NCI-H510A (cell line): ENCODE measurements at places on chromosomes 16 and 17.

- DNase-seq, result no peak
These were observed 45.6 kb downstream of the EMP2 start for GRCh38 chr16:10534748-10535147.

DNA sequence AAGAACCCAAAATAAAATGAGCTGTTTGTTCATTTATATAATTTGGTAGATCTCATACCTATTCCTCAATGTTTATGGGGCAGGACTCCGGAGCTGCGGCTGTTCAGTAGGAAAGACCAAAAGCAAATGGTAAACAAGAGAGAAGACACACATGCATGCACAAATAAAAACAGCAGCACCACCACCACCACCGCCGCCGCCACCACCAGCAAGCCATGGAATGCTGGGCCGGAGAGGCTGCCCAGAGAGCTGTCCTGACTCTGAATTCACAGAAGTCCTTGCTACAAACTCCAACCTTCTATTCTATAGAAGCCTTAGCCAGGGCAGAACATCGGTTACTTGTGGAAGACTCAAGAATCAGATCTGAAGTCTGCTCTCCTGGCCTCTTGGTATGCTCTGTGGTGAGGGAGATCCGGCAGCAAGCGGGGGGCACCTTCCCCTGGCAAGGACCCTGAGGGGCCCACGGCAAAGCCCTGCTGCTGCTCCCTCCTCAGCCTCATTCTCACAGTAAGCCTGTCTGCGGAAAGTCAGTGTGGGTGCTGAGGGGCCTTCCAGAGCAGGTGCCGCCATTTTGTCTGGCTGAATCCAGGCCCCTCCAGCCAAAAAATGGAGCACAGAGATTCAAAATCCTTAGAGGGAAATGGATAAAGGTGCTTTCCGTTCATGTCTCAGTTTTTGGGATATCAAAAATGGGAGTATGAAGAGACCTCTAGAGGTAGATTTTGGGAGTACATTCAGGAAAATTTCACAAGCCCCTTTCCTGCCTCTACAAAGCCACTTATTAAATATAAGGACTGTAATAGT, 6.4 kb upstream of the FOXJ1 start:
- DNase-seq, result no peak

- DNase-seq, result no peak
These were observed 56.3 kb upstream of the SMIM36 start for GRCh38 chr17:55567240-55568214.

DNA sequence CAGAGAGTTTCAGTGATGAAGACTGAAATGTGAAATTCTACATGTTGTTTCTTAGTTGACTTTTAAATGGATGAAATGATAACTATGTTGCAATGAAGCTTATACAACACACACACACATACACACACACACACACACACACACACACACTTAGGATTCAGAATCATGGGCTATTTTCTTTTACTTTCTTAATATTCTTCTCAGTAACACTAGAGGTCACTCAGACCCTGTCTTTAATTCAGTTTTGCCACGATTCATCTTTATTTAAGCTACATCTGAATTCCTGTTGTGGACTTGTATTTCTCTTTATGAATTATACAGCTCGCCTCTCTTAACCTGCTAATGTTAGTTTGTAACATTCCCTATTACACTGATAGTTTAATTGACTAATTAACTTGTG, 109.6 kb upstream of the GOT2 start:
- no peak for DNase-seq

- no peak for DNase-seq
These were observed 524.6 kb downstream of the GRIN2A start for GRCh38 chr16:9657641-9658040.

DNA sequence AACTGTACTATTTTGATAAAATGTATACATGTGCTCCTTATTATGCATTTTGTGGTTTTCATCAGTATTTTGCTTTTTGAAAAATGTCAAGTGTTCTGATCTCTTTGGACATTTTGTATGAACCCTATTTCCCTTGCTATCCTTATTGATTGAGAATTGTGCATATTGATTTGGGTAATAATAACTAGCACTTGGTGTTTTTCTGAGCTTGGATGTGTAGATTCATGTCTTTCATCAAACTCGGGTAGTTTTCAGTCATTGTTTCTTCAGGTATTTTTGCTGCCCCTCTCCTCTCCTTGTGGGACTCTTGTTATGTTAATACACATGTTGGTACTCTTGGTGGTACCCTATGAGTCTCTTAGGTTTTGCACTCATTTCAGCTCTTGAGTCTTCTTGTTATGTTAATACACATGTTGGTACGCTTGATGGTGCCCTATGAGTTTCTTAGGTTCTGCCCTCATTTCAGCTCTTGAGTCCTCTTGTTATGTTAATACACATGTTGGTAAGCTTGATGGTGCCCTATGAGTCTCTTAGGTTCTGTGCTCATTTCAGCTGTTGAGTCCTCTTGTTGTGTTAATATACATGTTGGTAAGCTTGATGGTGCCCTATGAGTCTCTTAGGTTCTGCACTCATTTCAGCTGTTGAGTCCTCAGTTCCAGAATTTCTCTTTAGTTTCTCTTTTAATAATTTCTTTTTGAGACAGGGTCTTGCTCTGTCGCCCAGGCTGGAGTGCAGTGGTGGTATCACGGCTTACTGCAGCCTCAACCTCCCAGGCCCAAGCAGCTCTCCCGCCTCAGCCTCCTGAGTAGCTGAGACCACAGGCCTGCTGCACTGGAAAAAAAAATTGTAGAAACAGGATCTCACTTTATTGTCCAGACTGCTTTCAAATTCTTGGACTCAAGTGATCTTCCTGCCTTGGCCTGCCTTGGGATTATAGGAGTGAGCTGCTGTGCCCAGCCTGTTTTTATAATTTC, 19.3 kb downstream of the ZNF750 start:
- no peak for DNase-seq

GRCh38 chr17:80593181-80593580, 48.5 kb downstream of the RPTOR start:
- DNase-seq, result no peak

DNA sequence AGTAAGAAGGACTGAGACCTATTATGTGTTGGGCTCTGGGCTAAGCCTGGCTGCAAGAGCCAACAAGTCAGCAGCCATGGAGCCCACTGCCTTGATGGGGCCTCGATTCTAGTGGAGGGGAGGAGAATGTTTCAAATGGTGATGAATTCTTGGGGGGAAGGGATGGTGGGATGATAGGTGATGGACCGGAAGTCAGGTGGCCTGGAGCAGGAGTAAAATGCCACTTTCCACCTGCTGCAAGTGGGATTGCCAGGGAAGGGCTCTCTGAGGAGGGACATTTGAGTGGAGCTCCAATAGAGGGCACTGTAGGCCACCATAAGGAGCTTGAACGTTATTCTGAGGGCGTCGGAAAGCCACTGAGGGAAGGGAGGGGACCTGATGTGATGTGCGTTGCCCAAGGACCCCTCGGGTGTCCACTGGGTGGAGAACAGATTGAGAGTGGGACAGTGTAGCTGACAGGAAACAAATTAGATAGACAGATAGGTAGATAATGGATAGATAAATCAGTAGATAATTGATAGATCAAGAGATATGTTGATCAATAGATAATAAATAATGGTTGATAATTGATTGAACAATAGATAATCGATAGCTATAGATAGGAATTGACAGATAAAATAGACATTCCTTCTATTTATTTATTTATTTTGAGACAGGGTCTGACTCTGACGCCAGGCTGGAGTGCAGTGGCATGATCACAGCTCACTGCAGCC, 18.2 kb upstream of the NXPH3 start:
- DNase-seq, result peak; percentile 52

GRCh38 chr17:55495239-55495638, 16.0 kb downstream of the SMIM36 start:
- DNase-seq, result no peak

GRCh38 chr17:18139949-18140348, 31.4 kb downstream of the MYO15A start:
- DNase-seq, result no peak

DNA sequence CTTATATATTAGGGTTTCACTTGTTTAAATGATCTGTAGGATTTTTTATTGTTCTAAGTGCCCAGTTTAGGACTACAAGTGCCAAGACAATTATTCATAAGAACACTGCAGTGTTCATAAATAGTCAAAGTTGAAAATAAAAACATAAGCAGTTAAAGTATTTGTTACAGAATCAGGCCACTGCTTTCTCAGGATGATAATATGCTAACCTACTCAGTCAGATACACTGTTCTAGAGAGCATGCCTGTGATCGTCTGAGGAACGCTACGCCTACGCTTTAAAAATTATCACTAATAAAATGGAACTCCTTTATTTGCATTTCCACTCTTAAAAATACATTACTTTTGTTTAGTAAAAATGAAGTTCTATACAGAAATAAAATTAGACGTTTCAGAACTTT, 37.4 kb upstream of the TRAP1 start:
- DNase-seq, result no peak

DNA sequence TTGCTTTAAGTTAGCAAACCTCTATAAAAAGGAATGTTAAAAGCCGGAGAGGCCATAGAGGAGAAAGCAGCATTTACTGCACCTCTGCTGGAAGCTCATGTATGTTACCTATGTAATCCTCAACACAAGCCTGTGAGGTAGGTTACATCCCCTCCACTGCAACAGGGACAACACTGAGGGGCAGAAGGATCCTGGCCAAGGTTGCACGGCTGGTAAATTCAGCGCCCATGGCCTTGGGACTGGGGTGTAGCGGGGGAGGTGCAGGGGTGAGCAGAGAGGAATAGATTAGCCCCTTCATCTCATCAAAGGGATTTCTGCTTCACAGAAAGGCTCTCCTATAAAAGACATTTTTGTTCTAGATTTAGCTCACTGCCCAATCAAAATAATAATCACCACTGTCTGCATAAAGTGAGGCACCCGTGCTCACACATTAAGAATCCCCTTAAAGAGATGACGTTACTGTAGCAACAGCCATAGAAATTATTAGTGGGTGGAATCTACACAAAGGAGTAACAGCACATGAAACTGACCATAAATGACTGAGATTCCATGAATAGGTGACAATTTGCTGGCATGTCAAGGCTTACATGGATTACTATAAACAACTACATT, 3.3 kb downstream of the ZCCHC14 start:
- no peak for DNase-seq

GRCh38 chr17:74999523-74999922, 12.1 kb downstream of the CDR2L start:
- no peak for DNase-seq
